ENCODE measurements at places on chromosomes 2 and 18.

GRCh38 chr2:143157001-143157400 is 27.8 kb downstream of the ARHGAP15 start:
- DNase-seq: no peak

DNA sequence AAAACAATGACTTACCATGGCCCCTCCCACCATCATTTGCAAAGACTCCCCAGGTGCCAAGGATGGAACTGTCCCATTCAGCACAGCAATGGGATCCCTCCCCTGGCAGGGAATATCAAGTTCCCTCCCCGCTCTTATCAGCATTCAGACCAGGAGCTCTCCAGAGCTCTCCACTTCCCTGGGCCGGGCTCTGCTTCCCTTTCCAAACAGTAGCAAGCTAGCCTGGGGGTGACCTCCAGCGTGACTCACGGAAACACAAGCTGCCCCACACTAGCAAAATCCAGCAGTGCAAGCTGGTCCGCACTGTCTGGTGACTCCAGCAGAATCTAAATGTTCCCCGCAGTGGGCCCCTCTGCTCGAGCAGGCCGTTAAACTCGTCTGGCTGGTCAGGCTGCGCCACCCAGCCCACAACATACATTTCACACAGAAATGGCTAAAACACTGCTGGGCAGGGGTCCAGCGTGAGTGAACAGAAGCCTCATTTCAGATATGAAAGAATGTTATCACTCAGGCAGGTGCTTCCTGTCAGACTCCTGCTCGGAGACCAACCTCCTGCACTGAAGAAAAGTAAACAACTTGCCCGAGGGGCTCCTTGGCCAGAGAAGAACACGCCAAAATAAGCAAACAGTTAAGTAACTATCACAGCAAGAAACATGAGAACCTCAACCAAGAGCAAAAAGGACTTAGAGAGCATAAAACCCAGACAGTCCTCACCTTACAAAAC is 33.9 kb downstream of the STAT1 start:
- DNase-seq: no peak

- DNase-seq: no peak
Measured at GRCh38 chr18:45026162-45026561, 345.5 kb downstream of the SETBP1 start.

- DNase-seq: peak; percentile 61
Measured at GRCh38 chr2:74206180-74206688, 7.8 kb downstream of the MTHFD2 start.

DNA sequence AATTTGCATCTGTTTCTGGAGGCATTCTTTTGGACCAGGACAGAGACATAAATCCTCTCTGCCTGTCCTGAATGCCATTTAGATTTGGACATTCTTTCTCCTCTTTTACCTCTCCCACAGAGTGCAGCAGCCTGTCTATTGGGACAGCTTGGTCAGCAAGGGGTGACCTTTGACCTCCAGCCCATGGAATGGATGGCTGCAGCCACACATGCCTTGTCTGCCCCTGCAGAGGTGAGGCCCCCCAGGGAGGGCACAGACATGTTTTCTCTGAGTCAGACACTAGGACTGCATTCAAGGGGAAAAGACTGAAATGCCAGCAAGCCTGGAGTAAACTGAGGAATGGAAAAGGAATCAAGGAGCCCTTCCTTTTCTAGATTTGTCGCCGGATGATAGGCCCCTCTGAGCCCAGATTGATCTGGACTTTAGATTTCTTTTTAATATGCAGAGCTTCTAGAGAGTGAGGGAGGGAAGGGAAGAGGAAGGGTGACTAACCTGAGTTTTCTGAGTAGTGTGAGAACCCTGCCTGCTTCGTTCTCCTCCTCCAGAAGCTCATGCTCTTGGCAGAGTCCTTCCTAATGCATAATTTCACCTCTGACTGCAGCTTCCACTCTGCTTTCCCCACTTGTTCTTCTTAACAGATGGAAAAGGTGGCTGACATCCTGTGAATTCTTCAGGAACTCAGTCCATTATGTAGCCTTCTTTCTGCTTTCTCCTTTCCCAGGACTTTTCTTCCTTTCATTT is 16.1 kb upstream of the TTLL4 start:
- DNase-seq: no peak

DNA sequence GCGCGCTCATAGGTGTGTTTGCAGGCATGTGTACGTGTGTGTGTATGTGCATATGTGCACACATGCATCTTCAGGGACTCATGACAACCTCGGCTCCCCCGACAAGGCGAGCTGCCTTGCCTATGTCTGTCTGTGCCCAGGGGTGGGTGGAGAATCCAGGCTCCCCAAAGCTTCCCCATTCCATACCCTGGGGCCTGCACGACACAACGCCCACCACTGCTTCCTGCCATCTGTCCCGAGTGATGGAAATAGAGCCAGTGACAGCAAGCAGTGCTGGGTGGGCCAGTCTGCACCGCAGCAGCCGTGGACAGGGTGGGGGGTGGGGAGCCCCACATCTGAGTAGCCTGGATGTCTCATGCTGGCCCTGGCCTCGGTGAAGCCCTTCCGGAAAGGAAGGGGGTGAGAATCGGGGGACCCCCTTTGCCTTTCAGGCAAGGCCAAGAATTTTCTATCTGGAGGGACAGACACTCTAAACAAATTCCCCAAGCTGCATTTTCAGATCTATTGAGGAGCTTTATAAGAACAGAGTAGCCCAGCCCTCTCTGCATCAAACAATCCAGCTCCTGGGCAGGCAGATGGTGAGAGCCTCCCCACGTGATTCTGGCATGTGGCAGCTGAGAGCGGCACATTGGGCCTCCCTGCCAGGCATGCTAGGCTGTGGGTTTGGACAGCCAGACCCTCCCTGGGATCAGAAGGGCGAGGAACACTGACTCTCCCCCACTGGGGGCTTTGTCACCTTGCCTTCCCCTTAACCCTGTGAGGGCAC is 4.9 kb downstream of the KCNIP3 start:
- DNase-seq: no peak

GRCh38 chr2:105919826-105920225 is 175.1 kb downstream of the NCK2 start:
- peak; percentile 52 for DNase-seq

- no peak for DNase-seq
Measured at GRCh38 chr2:50895041-50895440, 136.9 kb downstream of the NRXN1 start.

DNA sequence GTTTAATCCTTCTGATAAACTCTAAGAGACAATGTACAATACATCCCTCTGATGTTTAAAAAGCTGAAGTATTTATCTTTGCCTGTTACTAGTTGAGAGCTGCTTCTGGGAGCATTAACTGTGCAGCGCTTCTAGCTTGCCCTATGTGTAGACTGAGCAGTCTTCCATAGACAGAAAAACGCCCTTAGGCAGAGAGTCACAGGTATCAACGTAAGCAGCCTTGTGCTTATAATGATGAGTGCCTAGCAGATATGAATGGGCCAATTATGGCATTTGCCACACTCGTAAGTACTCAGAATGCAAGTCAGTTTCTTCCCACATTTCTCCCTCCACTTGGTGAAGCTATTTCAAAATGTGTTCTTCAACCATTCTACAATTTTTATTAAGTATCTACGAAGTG is 731.1 kb upstream of the SLC8A1 start:
- DNase-seq: no peak

DNA sequence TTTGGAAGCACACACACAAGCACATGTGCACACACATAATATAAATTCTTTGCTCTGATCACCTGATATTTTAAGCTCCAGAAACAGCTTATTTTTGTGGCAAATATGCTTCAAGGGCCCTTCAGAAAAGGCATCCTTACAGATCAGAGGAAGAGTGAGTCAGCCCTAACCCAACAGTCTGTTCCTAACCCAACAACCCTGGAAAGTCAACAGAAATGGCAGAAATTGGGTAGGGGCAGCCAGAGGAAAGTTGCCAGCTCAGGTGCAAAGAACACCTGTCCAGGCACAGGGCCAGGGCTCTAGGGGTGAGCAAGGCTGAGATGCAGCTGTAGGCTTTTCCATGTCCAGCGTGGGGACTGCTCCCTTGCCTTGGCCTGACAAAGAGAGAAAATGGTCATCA is 6.4 kb upstream of the NCKAP5 start:
- DNase-seq: no peak

DNA sequence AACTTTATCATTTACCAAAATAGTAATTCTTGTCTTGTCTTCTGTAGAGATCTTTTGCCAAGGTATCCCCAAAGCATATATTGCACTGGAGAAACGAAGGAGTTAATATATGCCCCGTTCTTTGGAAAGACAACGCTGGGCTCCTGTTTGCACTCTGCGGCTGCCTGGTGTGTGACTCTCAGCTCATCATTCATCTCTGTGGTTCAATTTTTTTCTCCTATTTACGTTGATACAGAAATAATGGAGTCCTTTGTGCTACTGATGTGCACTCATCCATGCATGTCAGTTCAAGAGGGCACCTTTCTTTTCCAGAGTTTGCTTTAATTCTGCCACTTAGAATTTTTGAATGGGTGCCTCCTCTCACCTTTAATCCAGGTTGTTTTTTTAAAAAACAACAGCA is 655.5 kb downstream of the DCDC2C start:
- no peak for DNase-seq

- peak; percentile 70 for DNase-seq
Measured at GRCh38 chr18:44887227-44887631, 206.5 kb downstream of the SETBP1 start.

DNA sequence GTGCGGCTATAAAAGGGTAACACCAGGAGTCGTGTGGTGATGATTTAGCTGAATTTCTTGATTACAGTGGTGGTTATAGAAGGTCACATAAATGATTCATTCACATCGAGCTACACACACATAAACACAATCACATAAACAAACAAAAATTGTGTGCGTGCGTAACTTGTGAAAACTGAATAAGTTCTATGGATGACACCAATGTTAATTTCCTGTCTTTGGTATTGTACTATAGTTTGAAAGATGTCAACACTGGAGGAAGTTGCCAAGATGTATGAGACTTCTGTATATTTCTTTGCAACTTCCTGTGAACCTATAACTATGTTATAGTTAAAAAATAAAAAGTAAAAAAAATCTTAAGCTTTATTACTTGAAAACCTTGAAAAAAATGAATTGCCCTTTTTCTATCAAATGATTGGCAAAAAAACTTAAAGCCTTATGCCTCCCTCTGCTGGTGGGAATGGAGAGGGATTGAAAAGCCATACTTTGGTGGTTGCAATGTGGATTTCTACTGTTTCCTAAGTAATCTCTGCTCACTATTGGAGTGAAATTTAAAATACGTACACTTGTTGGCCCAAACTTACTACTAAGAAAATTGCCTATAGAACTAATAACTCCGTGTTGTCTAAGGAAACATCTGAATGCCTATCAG is 227.7 kb downstream of the RPIA start:
- DNase-seq: peak; percentile 28

DNA sequence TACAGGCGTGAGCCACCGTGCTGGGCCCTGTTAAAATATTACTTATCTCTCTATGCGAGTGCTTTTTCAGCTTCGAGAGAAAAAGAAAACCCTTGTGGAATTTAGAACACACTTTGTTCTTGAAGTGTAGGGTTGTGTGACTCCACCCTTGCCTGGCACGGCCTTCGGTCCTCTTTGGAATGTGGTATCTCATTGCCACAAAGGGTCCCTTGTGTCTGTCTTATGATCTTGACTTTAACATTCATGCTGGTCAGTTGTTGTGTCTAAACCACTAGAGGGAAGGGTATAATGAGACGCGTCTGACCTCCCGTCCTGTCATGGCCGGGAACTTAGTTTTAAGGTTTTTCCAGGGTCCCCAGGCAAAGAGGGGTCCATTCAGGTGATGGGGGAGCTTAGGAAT is 246.4 kb downstream of the VAPA start:
- DNase-seq: no peak

- DNase-seq: peak; percentile 54
Measured at GRCh38 chr2:229800997-229801754, 86.8 kb upstream of the DNER start.

- no peak for DNase-seq
Measured at GRCh38 chr2:144166743-144167142, 353.2 kb downstream of the ZEB2 start.

DNA sequence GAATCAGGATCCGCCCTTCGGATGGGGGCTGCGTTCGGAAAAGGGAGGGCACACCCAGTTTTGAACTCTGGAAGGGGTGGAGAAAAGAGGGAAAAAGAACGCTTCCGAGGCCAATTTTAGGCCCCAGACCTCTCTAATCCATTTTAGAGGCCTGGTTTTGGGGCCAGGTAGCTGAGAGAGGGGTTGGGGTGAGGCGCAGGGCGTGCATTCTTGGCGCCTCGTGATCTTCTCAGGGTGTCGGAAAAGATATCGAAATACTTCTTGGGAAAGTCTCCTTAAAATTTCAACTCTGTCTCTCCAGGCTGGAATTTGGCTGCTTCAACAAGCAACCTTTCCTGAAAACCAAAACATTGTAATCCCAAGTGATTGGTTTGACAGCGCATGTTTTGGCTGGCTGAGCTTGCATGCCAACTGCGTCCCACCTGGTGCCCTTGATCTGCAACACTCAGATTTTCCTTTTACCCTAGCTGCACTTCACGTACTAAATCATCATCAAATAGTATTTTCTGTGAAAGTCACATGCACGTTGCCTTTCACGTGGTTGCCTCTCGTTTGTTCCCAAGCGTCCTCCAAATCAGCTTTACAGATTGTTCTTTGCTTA is 864 bp upstream of the XPO1 start:
- DNase-seq: peak; percentile 21

DNA sequence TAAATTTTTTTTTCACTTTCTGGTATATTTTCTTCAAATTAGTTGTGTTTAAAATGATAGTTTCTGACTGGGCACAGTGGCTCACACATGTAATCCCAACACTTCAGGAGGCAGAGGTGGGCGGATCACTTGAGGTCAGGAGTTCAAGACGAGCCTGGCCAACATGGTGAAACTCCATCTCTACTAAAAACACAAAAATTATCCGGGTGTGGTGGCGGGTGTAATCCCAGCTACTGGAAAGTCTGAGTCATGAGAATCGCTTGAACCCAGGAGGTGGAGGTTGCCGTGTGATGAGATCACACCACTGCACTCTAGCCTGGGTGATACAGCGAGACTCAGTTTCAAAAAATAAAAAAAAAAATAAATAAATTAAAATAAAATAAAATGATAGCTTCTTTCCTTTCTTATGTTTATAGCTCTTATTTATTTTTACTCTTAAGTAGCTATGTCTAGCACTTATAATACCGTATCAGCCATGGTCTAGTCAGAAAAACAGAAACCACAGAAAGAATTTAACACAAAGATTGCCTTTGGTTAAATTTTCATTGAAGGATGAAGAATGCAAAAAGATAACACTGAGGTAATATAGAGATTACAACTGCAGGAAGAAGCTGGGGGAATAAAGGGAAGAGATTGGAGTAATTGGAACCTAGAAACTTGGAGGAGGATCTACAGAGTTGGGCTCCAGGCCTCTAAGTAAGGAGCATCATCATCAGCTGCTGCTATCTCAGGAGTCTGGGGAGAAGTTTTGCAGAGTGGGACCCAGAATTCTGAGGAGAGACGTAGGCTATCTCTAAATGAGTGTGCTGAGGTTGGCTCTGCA is 54.7 kb upstream of the MBOAT2 start:
- DNase-seq: peak; percentile 16

- DNase-seq: peak; percentile 79
Measured at GRCh38 chr2:240435457-240435947, at the start of gene GPC1. Gene GPC1 (plus strand): TSS chr2:240435663. CDS start chr2:240435919, 256 bp downstream.

- DNase-seq: no peak
Measured at GRCh38 chr2:66024391-66024790, 410.5 kb upstream of the MEIS1 start.

Measured in AG10803 (cell line).